ENCODE measurements at places on chromosomes 7 and 10.

GRCh38 chr7:149638566-149639320 lies 134.6 kb downstream of the ZNF467 start:
- DNase-seq: no peak

DNA sequence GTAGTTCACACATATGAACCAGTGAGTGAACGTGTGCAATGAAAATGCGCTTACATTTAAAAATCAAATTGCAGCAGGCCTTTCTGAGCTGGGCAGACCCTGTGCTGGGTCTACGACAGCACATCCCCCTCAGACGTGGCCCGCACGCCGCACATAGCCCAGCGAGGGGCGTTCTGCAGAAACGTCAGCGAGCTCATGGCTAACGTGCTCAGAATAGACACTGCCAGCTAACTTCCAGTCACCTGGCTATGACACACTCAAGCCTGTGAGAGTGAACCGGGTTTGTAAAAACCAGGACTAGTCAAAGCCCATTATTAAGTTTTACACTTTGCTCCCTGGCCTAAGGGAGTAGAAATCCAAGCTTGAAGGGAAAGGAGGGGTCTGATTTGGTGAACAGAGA lies 108.1 kb upstream of the INSIG1 start:
- DNase-seq: no peak

DNA sequence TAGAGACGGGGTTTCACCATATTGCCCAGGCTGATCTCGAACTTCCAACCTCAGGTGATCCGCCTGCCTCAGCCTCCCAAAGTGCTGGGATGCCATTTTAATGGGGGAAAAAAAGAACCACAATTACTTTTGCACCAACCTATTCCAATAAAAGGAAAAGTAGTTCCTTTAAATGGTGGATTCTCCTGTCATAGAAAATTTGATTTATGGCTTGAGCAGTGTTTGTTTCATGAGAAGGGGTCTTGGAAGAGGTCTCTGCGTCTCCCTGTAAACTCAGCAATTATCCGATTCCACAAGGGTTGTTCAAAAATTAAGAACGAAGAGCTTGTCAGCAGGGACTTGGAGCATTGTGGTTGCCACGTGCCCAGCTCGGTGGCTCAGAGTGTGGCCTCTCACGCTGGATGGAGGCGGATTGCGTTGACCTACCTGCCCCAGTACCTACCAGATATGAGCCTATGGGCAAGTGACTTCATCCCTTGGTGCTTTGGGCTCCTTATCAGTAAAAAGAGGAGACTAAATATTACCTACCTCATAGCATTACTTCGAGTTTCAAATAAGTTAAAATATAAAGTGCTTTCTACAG lies 2.8 kb upstream of the TRIP6 start:
- no peak for DNase-seq

GRCh38 chr7:99005776-99006175 lies 127.4 kb downstream of the TRRAP start:
- DNase-seq: no peak
